ENCODE measurements at places on chromosomes 6 and 20.

DNA sequence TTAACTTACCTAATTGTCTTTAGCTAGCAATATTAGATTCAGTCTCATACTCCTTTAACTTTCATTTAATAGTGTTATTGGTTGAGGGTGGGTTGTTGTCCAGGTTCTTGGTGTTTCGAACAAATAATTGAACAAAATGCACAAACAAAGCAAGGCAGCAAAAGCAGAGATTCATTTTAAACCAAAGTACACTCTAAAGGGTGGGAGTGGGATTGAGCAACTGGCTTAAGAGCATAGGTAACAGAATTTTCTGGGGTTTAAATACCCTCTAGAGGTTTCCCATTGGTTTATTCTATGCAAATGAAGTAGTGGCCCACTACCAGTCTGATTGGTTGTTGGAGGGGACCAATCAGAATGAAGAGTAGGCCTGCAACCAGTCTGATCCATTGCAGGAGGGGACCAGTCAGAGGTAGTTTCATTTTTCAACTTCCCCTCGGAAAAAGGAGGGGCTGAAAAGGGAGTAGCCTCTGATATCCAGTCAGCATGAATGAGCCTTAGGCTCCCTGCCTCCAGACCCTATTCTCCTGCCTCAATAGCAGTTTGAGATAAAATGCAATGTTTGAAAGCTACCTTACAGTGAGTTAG lies 26.3 kb upstream of the RAB23 start:
- DNase-seq: no peak

GRCh38 chr20:33851842-33852466 lies 40.8 kb downstream of the CHMP4B start:
- no peak for DNase-seq

DNA sequence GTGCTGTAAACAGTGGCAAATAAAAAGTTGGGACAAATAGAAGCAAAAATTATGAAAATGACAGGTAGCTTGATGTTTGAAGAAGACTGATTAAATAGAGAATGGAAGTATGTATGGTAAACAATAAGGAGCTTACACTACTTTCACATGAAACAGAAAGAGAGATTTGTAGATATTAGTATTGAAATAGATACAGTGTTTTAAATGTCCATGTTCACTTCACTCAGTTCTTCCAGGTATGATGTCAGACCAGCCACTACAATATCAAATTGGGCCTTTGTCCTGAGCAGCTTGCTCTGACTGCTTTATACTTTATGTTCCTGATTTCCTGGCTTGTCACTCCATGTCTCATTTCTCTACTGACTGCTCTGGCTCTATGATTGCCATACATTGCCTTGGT lies 107.5 kb downstream of the CENPW start:
- no peak for DNase-seq

GRCh38 chr6:89251976-89252375 lies 34.8 kb upstream of the GABRR1 start:
- no peak for DNase-seq

DNA sequence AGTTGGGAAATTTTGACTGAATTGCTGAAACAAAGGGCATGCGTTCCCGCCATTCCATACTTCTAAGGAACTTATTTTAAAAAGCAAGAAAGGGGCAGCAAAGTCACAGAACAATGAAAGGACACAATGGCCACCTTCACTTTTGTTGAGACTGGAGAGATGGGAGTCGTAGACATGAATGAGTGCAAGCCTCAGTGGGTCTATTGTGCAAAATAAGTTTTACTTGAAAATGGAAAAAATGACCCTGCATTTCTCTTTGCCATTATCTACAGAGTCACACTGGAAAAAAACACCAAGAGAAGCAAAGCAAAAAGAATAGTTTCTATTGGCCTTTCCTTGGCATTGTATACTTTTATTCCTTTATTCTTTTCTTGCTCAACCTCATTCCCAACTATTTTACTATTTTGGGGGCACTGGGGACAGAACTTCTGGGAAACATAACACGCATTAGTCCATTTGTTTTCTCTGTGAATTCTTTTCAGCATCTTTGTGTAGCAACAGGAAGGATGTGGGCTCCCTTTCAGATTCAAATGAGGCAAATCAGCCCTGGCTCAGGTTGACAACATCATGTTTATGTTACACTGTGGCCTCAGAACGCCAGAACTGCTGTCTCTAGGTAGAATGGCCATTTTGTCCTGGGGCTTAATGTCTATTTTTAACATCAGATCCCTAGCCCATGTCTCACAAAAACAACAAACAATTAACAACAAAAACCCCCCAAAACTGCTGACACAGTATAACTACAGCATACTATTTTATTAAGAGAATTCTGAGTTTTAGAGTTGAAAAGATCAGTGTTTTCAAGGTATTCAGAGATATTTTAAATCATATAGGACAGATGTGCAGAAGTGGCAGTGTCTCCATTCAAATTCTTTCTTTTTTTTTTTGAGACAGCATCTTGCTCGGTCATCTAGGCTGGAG lies 122.2 kb downstream of the FYN start:
- no peak for DNase-seq

GRCh38 chr20:21432911-21433310 lies 35.6 kb upstream of the NKX2-4 start:
- no peak for DNase-seq

DNA sequence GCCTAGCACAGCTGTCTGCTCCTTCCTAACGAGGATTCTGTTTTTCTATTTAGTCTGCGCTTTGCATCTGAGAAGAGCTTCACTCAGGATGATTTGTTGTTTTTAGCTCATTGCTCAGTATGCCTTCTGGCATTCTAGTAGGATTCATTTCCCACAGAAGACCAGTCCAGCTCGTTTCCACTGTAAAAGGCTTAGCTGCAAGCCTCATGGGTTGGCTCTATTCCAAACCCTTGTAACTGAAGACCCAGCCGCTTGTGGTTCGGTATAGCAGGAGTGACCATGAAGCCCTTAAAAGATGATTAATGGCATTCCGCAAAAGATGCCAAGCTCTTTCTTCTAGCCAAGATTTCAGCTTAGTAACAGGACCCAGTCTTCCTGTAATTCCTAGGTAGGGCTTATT lies 7.2 kb downstream of the ADGRF1 start:
- peak; percentile 20 for DNase-seq
